T-helper 2 cell (primary cell): ENCODE measurements at places on chromosomes 1 and 21.

DNA sequence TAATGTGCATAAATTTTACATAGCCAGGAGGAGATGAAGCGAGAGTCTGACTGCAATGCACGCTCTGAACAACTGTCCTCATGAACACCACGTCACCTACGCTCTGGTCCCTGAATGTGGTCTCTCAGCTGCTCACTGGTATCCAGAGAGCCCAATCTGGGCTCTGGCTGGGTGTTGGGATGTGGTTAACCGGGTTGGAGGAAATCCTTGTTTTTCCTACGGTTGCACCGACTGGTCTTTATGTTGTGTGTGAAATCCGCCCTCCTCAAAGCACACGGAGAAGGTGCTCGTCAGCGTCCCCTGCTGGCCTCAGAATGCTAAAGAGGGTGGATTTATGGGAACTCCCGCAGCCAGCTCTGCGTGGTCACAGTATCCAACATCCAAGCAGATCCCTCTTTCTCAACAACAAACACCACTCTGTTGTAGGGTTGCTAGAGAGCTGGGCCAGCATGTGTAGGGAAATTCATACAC, 51.8 kb upstream of the FAM89A start:
- DNase-seq, result peak; percentile 18

DNA sequence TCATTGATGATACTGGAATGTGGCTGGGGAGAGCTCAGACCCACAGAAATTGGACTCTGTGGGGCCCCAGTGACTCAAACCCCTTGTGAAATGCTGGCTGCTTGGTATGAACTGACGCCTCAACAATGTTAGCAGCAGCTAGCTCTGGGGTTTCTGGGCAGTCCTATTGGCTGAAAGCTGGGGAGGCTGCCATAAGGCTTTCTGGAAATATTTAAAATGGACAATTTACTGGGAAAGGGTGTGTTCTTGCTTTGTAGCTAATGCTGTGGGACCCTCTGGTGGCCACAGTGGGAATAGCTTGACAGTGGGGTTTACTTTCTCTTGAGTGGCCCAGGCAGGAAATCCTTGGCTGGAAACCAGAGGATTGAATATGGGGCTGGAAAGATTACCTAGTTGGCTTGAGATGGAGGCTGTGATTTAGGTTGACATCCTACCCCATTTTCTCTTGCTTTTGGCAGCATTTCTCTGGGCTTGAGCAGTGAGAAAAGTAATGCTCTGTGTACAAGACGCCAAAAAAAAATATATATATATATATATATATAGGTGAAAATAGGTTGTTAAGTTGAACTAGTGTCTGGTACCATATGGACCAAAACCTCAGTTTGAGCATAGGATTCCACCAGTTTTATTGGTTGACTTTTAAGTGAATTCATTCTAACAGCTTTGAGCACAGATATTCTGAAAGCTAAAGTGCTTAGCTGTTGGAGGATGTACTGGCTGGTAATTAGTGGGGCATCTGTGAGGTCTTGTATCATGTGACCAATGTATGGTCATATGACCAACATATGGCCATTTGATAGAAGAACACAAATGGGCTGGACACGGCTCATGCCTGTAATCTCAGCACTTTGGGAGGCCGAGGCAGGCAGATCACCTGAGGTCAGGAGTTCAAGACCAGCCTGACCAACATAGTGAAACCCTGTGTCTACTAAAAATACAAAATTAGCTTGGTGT, 8.2 kb upstream of the S100A10 start:
- DNase-seq, result peak; percentile 73

DNA sequence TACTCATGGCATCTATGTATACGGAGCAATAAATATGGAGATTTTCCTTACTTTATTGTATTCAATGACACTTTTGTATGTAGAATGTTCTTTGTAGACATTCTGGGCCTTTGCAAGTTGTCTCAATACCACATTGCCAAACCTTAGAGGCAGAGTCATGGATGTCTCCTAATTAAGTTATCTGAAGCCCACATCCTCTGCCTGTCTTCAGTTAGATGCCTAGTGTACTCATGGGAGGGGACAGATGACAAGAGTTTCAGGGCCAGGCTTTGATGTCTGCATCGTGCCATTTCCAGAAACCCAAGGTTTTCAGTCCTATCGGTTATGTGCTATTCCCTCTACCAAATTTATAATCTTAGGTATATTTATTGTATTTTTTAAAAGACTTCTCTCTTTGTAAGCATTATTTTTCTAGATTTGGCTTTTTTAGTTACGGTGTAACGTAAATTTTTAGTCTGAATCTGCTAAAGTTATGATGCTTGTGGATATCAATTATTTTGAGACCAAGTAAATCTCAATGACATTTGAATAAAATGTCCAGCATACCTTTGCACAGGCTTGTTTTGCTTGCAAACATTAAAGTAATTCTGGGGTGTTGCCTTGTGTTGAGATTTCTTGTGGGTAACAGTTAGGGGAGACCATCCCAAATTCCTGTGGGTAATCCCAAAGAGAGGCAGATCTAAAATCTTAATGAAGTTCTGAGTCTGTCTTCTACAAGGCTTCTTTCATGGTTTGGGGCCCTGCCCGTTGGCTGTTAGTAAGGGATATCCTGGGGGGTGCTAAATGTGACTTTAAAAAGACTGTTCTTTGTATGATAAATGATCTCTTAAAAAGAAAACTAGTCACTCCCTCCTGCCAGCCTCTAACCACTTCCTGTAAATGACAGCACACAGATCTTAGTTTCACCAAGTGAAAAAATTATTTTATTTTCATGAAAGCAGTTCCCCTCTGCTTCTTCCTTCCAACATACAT, 8.0 kb upstream of the MACF1 start:
- peak; percentile 65 for DNase-seq

DNA sequence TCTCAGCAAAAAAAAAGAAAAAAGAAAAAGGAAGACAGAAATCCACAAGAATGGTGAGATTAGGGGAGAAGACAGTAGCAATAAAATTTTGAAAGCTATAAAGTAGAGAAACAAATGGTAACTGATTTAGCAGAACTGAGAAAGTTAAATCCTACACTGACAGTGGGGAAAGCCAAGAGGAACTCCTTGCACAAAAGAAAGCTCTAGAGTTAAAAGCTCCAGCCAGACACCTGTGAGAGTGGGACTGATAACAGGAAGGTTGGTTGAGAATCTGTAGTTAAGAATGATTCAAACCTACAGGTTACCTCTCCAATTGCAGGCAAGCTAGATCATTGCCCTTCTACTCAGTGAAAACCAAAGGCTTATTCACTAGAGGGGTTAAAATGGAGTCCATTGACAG, 23.6 kb downstream of the FBXO28 start:
- DNase-seq, result no peak

- DNase-seq, result no peak
Measured at GRCh38 chr1:225737161-225737560, 40.5 kb upstream of the SRP9 start.

GRCh38 chr1:23403038-23403336, 21.6 kb downstream of the TCEA3 start:
- DNase-seq, result no peak

DNA sequence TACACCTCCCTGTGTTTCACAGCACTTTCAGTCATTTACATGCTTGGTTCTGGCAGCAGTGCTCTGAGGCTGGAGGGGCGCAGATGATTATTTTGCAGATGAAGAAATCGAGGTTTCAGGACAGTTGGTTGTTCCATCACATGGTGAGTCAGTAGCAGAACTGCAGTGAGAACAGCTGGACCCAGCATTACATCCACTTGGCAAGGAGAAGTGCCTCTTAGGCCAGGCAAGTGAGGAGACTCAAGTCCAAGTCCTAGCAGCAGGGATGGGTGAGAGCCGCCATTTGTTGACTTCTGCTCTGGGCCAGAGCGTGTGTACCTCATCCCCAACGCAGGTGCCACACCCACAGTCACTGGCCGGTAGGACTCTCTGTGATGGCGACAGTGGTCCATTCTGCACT, 26.8 kb upstream of the EPHA8 start:
- DNase-seq, result no peak
